Central memory CD4-positive, alpha-beta T cell (primary cell): ENCODE measurements at places on chromosomes 7 and 10.
A peak's percentile ranks its signal among the peaks of the same experiment; 100 is the strongest.

GRCh38 chr7:25091176-25091575 lies 33.9 kb downstream of the CYCS start:
- DNase-seq = no peak

GRCh38 chr7:26912933-26913536 lies 48.6 kb upstream of the SKAP2 start:
- DNase-seq = no peak

- DNase-seq = no peak
Observed at GRCh38 chr10:44982114-44982460, 3.5 kb upstream of the DEPP1 start.

DNA sequence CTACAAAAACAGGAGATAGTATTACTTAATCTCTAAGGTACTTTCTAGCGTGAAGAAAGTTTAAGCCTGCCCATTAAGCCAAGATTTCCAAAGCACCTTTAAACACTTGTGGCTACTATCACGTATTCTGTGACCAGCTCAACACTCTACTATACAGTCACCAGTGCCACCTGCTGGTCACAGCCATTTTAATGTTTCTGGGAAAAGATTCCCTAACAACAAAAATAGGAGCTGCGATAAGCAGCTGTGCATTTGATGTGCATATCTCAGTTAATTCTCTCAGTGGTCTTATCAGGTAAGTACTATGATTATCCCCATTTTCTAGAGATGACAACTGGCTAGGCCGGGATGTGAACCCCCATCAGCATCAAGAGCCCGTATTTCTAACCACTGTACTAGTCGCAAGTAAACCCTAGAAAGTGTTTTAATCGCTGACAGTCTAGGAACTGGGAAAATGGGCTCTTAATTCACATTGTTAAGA lies 860 bp downstream of the SEC31B start:
- DNase-seq = peak; percentile 52

DNA sequence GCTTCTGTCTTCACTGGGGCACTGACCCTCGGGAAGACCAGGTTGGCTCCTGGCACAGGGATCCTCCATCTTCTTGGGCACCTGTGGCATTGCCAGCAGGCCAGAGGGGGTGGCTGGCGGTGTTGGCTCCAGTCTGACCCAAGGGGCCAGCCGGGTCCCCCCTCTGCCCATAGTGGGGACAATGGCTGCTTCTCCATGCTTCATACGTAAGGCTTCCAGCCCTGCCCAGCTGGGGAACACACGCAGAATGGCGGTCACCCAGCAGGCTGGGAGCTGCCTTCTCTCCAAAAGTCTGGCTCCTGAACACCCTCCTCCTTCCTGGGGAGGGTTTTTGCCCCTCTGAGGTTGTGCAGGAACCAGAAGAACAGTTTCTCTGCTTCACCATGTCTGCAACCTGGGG lies 106.8 kb downstream of the NEURL1 start:
- no peak for DNase-seq

GRCh38 chr7:114874170-114874569 lies 47.7 kb upstream of the MDFIC start:
- DNase-seq = no peak

DNA sequence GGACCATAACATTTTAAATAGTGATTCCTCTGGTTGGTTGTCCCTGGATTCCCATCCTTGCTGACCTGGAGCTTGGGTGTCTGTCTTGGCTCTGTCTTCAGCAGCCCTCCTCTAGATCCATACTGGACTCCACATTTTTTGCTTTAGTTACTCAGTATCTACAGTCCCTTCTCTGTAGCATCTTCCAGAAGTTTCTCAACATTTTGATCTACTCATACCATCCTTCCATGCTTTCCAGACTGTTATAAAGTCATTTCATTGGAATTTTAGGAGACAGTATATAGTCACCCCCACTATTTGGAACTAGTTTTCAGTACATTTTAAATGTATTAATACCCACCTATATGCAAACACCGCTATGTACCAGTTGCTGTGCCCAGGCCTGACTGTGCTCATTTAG lies 25.8 kb downstream of the APBB1IP start:
- no peak for DNase-seq

DNA sequence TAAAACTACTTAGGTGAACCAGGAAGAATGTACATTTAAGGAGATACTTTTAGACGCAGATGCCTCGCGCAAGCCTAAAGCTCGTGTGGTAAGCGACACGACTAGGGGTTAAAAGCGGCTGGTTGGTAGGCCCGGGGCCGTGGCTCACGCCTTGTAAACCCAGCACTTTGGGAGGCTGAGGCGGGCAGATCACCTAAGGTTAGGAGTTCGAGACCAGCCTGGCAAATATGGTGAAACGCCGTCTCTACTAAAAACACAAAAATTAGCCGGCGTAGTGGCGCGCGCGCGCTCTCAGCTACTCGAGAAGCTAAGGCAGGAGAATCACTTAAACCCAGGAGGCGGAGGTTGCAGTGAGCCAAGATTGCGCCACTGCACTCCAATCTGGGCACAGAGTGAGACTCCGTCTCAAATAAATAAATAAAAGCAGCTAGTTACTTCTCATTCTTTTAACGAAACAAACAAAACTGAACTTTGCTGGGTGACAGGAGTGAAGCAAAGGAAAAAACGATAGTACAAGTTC lies 879 bp downstream of the NUDT5 start:
- DNase-seq = peak; percentile 15

GRCh38 chr10:125248489-125248888 lies 88.1 kb upstream of the CTBP2 start:
- no peak for DNase-seq

GRCh38 chr10:63489838-63490237 lies 24.1 kb upstream of the JMJD1C start:
- no peak for DNase-seq

DNA sequence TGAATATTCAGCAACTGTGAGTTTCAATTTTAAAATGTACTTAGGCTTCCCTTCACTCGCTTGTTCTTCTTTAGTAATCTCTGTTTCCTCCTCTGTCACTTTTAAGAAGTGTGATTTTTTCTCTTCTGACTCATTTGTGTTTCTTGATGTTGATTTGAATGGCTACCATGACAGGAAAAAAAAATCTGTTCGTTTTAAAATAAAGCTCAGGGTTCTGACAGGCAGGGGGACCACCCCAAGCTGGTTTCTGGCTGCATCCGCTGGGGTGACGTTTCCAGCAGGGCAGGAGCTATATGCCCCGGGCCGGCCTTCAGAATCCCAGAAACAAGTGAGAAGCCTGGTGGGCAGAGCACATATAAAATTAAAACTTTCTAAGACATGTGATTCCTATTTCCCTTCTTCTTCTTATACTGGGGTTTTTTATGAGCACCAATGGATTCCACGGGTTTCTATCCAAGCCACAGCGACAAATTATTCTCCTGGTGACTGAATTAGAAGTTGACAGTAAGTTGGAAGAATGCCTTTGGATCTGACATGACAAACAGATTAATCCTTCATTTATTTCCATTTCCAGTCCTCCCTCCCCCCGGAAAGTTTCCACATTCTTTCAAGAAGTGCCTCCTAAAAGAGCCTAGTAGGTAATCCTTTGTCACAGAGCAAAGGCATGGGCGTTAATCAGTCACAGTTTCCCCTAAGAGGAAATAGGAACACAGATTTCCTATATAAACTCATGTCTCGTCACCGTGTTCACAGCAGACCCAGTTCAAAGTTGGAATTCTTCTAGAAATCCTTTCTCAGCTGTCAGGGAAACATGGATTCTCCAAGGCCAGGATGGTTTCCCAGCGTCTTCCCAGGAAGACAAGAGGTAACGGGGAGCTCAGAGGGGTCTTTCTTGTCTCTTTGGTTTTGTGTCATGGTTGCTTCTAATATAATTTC lies 79.9 kb downstream of the PTPRE start:
- DNase-seq = no peak

- no peak for DNase-seq
Observed at GRCh38 chr10:97517778-97518300, 19.1 kb downstream of the UBTD1 start.

DNA sequence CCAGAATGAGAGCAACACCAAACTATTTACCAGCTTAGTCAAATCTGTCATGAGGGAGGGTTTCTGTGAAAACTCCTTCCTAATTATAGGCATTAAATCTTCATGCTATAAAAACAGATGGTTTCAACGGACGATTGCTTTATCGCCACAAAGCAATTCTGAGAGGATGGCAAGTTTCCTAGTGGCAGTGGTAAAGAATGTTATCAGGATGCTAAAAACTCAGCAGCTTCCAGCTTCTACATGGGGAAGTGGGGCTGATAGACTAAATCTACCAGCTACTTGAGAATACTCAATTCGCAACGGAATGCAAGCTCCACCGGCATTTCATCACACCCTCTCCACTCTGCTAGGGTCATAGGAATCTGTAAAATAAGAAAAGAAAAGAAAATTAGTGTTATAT lies 41.8 kb downstream of the JCAD start:
- DNase-seq = no peak

DNA sequence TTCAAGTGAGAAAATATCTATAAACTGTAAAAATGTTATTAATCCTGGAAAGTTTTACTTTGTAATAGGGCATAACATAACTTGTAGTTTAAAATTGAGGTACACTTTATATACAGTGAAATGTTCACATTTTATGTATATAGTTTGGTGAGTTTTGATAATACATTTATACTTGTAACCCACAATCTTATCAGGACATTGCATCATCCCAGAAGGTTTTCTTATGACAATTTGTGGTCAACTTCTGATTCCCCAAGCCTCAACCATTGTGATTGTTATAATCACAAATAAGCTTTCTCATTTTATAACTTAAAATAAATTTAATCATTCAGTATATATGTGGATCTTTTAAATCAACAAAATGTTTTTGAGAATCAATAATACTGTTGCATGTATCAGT lies 151.1 kb downstream of the TFPI2 start:
- no peak for DNase-seq

DNA sequence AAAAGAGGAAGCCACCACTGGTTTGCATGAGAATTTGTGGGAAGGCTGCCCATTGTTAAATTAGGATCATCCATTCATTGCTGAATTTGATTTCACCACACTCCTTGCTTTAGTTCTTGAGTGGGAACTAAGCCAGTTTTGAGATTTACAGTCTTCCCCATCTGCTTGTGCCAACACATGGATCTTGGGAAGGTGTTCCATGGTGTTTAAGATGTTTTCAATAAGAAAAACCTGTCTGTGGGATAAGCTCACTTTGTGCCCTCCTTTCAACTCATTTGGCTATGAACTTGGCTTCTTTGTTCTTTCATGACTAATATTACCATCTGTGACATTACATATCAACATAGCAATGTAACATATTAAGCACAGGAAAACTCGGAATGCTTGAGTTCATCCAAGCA lies 73.2 kb downstream of the INHBA start:
- no peak for DNase-seq

- DNase-seq = no peak
Observed at GRCh38 chr7:72805526-72806494, 22.2 kb downstream of the TYW1B start.

DNA sequence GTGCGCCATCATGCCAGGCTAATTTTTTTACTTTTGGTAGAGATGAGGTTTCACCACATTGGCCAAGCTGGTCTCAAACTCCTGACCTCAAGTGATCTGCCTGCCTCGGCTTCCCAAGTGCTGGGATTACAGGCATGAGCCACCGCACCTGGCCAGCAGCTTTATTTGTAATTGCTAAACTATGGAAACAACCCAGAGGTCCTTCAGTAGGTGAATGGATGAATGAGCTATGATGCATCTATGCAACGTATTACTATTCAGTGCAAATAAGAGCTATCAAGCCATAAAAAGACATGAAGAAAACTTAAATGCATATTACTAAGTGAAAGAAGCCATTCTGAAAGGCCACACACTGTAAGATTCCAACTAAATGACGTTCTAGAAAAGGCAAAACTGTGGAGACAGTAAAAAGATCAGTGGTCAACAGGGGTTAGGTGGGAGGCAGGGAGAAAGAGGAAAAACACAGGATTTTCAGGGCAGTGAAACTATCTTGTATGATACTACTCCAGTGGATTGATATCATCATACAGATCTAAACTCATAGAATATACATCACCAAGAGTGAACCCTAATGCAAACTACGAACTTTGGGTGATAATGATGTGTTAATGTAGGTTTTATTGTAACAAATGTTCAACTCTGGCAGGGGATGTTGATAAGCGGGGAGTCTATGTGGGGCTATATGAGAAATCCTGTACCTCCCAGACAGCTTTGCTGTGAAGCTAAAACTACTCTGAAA lies 66.7 kb downstream of the PRTFDC1 start:
- no peak for DNase-seq

GRCh38 chr7:150428671-150429451 lies 21.6 kb upstream of the GIMAP8 start:
- DNase-seq = no peak

- DNase-seq = no peak
Observed at GRCh38 chr7:66306243-66306642, 101.1 kb downstream of the TPST1 start.

- DNase-seq = no peak
Observed at GRCh38 chr7:105376908-105377533, 11.7 kb downstream of the SRPK2 start.

DNA sequence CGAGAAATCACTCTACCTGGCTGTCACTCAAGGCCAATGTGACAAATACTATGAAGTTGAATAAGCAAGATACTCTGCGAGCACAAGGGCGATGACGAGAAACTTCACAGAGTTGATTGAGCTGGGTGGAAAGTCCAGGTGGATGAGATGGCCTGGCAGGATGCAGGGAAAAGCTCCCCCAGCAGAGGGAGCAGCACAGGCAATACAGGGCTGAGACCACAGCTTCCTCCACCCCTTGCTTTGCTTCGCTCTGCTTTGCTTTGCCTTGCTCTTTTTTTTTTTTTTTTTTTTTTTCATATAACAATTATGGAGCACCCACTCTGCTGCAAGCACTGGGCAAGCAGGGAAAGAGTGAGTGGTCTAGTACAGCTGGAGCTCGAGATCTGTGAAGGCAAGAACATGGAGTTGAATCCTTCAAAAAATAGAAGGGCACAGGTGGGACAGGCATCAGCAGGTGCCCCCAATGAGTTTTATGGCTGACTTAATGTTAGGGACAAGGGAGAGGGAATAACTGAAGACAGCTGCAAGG lies 88.3 kb downstream of the CABCOCO1 start:
- peak; percentile 53 for DNase-seq

- peak; percentile 14 for DNase-seq
Observed at GRCh38 chr7:50265968-50266634, 38.4 kb upstream of the IKZF1 start.

GRCh38 chr7:98192781-98193457 lies 18.3 kb upstream of the BHLHA15 start:
- no peak for DNase-seq

DNA sequence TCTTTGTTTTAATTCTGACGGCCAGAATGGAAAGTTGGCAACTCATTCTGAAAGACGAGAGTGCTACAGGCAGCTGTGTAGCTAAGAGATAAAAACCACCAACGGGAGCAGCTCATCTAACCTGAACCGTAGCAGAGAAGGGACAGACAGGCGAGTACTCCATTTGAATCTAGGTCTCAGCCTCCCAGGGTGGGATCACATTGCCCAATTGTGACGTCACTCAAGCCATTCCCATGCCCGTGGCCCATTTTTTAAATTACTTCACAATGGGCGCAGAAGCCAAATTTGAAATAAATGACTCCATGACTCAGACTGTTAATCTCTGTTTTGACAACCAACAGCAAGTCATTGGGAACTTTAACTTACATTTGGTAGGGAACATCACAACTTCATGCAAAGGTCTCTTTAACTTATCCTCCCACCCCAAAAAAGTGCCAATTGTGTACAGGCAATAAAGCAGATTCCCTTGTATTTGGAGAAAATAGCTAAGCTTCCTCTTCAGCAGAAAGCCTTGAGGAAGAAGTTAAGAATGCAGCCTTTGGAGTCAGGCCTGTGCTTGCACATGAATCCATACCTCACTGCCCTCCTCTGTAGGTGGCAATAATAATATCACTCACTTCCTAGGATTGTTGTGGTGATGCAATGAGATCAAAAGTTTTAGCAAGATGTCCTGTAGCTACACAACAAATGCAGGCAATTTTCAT lies 93.2 kb upstream of the KIF5B start:
- DNase-seq = no peak

- no peak for DNase-seq
Observed at GRCh38 chr7:16422917-16423316, 1.6 kb upstream of the CRPPA start.
